Stimulated activated CD4-positive, alpha-beta T cell treated with anti-CD3 and anti-CD28 coated beads, Interleukin-1b, Interleukin-23, amount 100 ng/mL, for 48 hours (primary cell): ENCODE measurements at places on chromosomes 1 and 21.

DNA sequence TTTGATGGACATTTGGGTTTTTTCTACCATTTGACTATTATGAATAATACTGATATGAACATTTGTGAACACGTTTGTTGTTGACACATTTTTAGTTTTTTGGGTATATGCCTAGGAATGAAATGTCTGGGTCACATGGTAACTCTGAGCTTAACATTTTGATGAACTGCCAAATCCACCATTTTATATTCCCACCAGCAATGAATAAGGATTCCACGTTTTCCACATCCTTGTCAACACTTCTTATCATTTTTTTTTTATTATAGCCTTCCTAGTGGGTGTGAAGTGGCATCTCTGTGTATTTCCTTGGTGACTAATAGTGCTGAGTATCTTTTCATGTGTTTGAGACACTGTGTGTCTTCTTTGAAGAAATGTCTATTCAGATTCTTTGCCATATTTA, 67.6 kb downstream of the RASAL2 start:
- DNase-seq = no peak

- no peak for DNase-seq
Measured at GRCh38 chr21:43767984-43768867, 7.9 kb downstream of the CSTB start.

- DNase-seq = no peak
Measured at GRCh38 chr1:198271467-198271866, 114.7 kb downstream of the NEK7 start.

- no peak for DNase-seq
Measured at GRCh38 chr21:28737674-28738419, 254.8 kb downstream of the LTN1 start.

GRCh38 chr1:220703305-220703704, 13.1 kb downstream of the C1orf115 start:
- DNase-seq = no peak

DNA sequence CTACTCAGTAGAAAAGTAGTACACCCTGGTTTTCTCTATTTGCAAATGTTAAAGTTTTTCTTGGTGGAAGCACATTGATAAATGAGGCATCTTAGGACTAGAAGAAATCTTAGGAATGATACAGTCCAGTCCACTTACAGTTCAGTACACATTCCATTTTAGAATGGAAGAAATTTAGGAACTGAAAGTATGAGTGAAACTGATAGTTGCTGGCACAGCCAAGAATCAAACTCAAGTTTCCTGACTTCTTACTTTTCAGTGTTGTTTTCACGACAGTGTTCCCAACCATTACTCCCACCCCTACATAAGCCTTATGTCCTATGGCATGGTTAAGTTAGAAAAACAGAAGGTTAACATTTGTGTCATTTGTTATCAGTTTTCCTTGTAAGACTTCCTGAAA, 258.5 kb downstream of the BACH1 start:
- DNase-seq = no peak

DNA sequence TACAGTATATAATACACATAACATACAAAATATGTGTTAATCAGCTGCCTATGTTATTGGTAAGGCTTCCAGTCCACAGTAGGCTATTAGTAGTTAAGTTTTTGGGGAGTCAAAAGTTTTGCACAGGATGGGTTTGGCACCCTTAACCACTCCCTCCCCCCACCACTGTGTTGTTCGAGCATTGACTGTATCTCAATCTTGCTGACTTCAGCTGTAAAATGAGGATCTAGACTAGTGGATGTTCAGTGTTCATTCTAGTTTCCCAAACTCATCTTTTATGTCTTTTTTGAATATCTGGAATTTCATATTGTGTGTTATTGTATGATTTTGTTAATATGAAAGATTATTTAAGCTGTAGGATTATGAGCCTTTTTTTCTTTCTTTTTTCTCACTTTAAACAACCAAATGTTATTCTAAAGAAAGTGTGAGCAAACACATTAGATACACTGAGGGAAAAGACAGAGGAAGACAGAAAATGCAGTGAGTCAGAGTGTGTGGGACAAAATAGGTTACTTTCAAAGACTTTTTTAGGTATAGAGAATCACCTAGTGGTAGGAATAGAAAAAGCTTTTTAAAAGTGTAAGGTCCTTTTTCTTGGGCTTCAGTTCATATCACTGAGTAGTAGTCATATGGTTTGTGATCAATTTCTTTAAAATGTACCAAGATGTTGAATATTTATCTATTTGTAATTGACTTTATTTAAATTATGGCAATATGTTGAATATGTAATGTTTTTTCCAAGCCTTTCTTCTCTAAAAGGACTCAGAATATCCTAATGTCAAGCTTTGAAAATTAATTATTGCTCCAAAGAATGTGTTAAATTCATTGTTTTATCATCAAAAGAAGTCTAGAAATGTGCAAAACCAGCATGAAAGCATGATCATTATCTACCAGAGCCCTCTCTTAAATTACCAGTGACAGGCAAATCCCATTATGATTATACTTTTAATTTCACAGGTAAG, 17.9 kb upstream of the CENPF start:
- no peak for DNase-seq

DNA sequence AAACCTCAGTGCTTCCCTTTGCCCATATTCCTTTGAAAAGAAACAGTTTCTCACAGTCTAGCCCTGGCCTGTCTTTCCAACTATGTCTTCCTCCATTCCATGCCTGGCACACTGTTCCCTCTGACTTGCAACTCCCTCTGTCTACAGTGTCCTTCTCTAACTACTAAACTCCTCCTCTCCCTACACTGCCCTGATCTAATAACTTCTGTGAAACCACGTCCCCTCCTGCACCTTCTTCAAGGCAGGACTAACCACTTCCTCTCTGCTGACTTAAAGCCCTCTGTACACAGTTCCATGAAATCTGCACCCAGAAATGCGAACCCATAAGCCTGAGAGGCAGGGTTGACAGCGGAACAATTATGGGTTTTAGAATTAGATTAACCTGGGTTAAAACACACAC, 62.2 kb upstream of the ATP1B1 start:
- peak; percentile 21 for DNase-seq

- DNase-seq = no peak
Measured at GRCh38 chr1:26089125-26089524, 21.7 kb upstream of the TRIM63 start.

DNA sequence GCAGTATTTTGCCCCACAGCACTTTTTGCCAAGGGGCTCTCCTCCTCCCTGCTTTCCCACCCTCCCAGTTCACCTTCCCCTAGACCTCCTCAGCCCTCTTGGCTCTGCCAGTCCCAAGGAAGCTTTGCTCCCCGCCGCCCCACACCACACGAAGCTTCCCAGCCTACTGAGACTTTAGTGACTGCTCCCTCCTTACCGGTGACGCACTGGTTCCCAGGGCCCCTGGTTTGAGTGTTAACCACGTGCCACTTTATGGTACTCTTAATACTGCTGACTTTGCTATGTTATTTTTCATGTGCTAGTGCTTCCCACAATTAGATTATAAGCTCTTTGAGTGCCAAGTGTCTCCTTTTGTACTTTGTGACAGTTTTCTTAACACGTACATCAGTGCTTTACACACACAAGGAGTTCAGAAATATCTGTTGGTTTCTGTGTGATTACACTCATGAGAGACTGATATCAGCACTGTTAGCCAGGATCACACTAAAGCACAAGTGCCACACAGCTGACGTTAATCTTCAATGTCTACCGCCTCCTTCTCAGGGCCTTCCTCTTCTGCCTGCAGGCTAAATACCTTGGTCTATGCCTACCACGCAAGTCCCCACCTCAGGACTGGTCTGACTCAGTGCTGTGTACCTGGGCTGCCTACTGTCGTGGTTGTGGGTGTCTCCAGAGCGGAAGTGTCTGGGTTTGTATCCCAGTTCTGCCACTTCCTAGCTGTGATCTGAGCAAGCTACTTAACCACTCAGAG, 61.0 kb downstream of the DNTTIP2 start:
- peak; percentile 10 for DNase-seq

- DNase-seq = no peak
Measured at GRCh38 chr1:224703702-224704101, 87.6 kb downstream of the CNIH3 start.

GRCh38 chr1:8665833-8666232, 151.6 kb downstream of the RERE start:
- DNase-seq = no peak

DNA sequence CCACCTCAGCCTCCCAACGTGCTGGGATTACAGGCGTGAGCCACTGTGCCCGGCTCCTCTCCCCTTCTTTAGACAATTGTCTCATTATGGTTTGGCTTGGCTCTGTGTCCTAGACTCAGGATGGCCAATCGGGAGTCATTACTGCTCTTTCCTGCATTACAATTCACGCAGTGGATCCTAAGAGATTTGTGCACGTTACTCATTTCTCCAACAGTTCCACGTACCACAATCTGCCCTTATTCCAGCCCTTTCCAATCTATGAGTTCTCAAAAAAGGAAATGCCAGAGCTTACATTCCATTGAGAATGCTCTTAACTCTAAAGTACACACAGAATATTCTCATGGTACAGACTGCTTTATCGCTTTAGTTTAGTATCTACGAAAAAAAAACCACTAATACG, 357.0 kb downstream of the GPATCH2 start:
- no peak for DNase-seq

DNA sequence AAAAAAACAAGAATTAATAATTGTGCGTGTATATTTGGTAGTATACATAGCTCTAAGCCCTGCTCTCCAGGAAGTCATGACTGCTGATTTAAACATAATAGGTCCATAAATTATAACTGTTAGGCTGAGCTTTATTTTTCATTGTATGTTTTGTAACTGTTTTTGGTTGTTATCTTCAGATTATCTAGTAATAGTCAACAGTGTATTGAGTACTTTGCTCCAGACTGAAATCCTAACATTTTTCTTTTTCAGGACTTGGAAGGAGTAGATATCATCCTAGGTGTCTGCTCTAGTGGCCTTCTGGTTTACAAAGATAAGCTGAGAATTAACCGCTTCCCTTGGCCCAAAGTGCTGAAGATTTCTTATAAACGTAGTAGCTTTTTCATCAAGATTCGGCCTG, 90.9 kb downstream of the TMEM200B start:
- no peak for DNase-seq

GRCh38 chr1:207993477-207994445, 82.8 kb upstream of the CD34 start:
- DNase-seq = no peak

DNA sequence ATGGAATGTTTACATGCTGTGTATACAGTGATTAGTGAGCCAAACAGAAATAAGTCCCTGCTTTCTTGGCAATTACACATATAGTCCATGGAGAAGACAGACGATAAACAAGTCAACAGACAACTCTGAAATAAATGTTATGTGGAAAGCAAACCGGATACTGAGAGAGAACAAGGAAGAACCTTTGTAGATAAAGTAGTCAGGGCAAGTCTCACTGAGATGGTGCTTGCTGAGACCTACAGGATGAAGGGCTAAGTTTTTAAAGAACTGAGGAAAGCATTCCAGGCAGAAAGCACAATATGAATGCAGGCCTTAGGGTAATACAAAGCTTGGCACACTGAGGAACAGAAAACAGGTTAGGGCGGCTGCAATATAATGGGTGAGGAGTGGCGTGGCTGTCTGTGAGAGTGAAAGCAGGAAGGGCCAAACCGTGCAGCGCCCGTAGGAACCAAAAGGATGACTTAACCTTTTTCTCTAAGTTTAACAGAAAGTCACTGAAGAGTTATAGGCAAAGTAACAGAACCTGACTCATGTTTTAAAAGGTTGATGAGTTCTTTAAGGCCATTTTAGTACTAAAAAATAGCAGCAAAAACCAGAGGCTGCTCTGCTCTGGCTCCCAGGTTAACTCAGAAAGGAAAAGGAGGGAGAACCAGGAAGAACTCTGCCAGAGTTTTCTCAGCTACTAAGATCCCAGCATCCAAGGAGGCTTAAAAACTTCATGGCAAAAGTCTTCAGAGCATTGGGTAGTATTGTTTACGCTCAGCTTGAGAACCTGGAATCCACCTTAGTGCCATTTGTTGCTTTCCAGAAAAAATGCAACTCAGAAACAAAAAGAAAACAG, 8.7 kb upstream of the TTF2 start:
- DNase-seq = peak; percentile 34

GRCh38 chr1:188660572-188660971, 1817.1 kb downstream of the BRINP3 start:
- no peak for DNase-seq

GRCh38 chr1:182340233-182341058, 51.1 kb downstream of the GLUL start:
- no peak for DNase-seq

GRCh38 chr21:44090325-44090724, 16.9 kb upstream of the PWP2 start:
- no peak for DNase-seq

- no peak for DNase-seq
Measured at GRCh38 chr1:245166471-245166885, 11.7 kb downstream of the KIF26B start.

GRCh38 chr1:20149601-20150325, 10.6 kb downstream of the PLA2G2F start:
- no peak for DNase-seq

- no peak for DNase-seq
Measured at GRCh38 chr1:232655028-232655745, 25.3 kb upstream of the SIPA1L2 start.

- peak; percentile 47 for DNase-seq
Measured at GRCh38 chr1:150066838-150067183, 765 bp upstream of the VPS45 start.

DNA sequence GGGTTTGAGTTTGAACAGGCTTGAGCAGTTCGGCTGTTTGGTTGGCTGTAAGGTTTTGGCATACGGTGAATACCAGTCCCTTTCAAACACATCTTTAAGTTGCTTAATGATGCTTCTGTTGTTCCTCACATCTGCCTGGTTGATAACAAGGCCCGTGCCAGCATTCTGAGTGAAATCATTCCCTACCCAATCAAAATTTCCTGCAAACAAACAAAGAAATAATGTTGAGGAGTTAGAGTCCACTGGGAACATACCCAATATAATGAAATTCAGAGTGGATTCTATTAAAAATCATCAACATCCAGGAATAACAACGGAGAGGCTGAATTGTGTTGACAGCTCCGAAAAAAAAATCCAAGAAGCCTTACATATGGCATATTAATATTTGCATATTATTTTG, 91.0 kb upstream of the MAP1LC3C start:
- no peak for DNase-seq

- DNase-seq = no peak
Measured at GRCh38 chr1:5821540-5822176, 170.6 kb downstream of the NPHP4 start.

DNA sequence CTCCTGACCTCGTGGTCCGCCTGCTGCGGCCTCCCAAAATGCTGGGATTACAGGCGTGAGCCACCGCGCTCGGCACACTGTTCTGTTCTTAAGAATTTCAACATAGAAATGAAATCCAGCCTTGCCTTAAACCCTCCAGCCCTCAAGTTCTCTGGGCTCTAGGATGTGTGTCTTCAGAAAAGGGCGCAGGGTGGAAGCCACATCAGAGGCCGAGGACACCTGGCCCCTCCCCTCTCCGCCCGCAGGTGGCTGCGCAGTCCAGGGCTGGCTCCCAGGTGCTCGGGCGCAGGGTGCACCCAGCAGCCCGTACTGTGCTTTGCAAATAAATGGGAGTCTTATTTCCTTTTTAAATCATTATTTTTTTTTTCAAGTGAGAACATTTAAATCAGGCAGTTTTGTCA, 2.0 kb upstream of the C1orf174 start:
- peak; percentile 33 for DNase-seq
